ENCODE measurements at places on chromosomes 6 and 20.

- peak; percentile 70 for DNase-seq
Observed at GRCh38 chr6:168216751-168217191, 102.8 kb downstream of the DACT2 start.

- DNase-seq, result no peak
Observed at GRCh38 chr6:168293636-168294530, 25.7 kb downstream of the DACT2 start.

DNA sequence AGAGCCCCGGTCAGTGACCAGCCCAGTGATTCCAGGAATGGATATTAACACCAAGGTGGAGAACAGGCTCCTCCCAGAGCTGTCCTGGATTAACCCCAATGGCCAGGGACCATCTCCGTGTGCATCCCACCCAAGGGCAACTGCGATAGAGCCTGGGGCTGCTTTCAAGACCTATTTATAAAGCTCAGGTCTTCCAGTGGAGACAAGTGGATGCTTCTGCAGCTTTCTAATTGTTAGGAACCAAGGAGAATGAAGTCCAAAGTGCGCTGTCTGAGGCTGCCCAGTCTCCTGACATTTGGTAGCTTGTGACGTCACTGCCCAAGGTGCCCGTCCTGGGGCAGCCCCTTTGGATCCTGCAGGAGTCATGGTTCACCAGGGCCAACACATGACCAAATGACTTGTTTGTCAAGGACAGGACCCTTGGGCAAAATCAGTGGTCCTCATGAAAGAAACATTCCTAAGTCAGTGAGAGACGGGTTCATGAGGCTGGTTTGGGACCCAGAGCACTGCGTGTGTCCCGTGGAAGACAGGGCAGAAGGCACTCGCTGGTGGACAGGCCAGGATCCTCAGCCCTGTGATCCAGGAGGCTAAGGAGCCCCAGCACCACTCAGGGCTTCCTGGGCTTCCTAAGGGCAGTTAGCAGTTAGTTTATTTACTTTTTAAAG is 174.9 kb downstream of the ANKRD60 start:
- no peak for DNase-seq

DNA sequence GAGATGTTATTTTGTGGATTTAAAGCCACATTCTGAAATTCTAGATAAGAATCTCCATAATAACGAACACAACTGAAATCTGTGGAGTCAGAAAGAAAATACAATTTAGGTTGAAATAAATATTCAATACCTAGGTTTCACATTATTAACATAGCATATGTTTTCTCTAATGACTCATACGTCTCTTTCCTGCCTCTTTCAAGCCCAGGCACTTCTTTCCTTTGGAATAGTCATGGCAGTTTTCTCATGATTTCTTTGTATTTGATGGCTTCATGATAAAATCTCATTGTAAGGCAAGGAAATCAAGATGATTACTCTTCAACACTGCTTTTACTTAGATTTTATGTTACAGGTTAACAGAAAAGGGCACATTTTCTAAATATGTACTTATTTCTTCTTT is 803.7 kb downstream of the PHF3 start:
- no peak for DNase-seq

GRCh38 chr6:3742426-3743344 is 8.8 kb downstream of the PXDC1 start:
- DNase-seq, result peak; percentile 88

Measured in astrocyte of the hippocampus (primary cell).